ENCODE measurements at places on chromosomes 4 and X. TPM values are rescaled to one million over a fixed set of nuclear protein-coding genes. Genes with fewer than 3 reads are reported as not detected.

DNA sequence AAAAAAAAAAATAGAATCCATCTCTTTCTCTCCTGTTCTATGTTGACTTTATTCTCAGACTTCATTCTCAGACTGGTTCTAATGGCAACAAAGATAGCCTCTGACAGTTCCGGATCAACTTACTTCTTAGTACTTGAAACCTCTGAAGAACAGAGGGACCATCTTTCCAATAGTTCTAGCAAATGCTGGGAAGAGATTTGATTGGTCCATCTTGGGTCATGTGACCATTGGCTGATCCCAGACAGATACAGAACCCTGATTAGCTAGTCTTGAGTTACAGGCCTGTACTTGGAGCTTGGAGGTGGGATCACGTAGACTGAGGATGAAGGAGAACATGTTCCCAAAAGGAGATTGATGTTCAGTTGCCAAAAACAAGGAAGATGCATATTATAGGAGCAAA, 66.9 kb upstream of the STIM2 start:
- DNase-seq = no peak

Gene GEMIN8
- total RNA-seq = 16.5 TPM

DNA sequence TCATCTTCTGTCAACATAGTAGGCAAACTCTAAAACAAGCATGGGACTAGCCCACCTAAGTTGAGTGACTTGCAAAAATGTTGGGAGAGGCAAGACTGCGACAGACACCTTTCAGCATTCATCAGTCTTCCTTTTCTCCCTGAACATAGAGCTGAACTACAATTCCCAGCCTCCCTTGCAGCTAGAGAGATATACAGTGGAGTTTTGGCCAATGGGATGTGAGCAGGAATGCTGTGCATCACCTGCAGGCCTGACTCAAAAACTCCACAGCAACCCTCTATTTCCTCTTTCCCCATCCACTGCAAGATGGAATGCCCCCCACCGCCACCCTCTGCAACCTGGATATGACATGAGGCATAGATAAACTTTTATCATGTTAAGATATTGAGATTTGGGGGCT, 66.5 kb downstream of the PDHA1 start:
- DNase-seq = peak; percentile 48

Gene CNKSR2
- total RNA-seq = 40.9 TPM

Gene SMIM10L2A
- 5.0 TPM for total RNA-seq

DNA sequence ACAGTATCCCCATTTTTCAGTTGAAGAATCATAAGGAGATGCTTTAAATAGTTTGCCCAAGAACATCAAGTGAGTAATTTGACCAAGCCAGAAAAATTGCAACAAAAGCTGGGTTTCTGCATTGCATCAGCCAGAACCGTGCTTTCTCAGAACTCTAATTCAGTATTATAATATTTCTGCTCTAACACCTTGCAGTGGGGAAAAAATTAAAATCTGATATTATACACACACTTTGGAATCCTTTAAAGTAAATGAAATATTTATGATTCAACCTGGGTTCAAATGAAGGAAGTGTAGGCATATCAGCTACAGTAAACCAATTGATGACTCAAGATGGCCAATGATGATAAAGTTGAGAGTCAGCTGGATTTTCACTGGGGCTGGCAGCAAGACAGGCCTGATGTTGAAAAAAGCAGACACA, 387.6 kb upstream of the ZFP42 start:
- DNase-seq = no peak

DNA sequence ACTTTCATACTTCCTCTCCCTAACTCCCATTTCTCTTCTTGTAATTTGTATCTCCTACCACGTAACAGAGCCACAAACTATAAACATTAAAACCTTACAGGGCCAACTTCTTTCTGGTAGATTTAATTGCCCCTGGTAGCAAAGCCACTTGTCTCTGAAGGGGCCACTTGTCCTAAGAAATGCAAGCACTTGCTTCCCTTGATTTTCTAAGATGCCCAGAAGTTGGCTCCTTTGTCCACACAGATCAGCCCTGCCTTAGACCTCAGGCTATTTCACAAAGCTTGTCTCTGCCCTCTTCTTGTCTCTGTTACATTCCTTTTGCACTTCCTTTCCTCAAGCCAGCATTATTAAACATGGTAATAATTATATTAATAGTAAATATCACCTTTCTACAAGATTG, 80.6 kb upstream of the CXXC4 start:
- no peak for DNase-seq

Gene HMX1
- 0.69 TPM for total RNA-seq

Gene IL1RAPL1
- 0.23 TPM for total RNA-seq

GRCh38 chr4:39657465-39657864, 18.8 kb upstream of the SMIM14 start:
- no peak for DNase-seq

Gene ADH1C
- not detected for total RNA-seq

DNA sequence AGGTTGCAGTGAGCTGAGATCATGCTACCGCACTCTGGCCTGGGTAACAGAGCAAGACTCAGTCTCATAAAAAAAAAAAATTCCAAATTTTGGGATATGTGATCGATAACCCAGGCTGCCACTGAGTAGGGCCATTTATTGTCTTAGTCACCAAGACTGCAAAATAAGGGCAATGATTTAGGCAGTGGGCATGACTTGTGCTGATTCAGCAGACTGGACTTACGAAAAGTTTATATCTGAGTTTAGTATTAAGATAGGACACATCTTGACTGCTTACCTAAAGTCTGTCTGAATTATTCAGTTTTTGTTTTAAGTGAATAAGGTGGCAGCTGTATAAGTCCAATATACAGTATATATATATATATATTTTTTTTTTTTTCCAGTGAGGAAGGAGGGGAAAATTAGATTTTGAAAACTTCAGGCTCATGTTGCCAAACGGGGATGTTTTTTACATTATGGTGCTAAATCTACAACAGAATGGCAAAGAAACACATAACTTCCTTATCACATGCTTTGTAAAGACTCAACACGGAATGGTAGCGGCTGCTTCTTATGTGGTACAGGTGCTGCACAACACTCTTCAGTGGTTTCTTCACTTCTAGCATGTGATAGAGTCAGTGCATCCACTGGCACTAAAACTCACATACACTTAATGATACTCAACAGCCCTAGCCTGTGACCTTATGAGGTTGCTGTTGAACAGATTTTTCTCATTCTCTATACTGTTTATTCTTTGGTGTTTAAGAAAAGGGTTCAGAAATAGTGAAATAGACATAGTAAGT, 6.5 kb downstream of the TEX13D start:
- no peak for DNase-seq

Gene HERC5
- total RNA-seq = 23.0 TPM

GRCh38 chr4:56231410-56231809, 155.9 kb downstream of the AASDH start:
- no peak for DNase-seq

Gene MAMLD1
- 0.21 TPM for total RNA-seq

DNA sequence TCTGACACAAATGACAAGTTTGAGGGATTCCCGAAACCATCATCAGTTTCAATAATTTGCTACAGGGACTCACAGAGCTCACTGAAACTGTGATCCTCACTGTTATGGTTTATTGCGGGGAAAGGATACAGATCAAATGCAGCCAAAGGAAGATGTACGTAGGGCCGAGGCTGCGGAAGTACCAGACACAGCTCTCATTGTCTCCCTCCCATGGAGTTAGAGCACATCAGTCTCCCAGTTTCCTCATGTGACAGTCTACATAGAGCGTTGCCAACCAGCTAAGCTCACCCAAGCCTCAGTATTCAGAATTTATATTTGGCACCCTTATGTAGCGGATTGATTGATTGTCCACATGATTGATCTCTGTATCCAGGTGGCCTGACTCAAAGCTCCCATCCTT, 137.8 kb upstream of the TENM3 start:
- no peak for DNase-seq

Gene NAP1L3
- 54.9 TPM for total RNA-seq

Gene P2RY4
- total RNA-seq = not detected

DNA sequence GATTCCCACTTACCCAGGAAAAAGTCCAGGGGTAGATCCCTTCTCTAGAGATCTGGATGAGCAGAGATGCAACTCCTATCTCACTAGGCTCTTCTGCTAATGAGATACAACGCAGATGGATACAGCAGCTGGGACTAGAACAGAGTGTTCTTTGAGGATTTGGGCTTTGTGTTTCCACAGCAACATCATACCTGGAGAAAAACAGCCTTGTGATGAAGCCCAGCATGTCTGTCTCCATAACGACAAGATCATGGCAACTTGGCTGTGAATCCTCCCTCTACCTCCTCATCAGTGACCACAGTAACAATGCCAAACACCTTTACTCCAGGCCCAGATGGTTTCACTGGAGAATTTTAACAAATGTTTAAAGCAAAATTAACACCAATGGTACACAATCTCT, 80.1 kb downstream of the RCHY1 start:
- no peak for DNase-seq

DNA sequence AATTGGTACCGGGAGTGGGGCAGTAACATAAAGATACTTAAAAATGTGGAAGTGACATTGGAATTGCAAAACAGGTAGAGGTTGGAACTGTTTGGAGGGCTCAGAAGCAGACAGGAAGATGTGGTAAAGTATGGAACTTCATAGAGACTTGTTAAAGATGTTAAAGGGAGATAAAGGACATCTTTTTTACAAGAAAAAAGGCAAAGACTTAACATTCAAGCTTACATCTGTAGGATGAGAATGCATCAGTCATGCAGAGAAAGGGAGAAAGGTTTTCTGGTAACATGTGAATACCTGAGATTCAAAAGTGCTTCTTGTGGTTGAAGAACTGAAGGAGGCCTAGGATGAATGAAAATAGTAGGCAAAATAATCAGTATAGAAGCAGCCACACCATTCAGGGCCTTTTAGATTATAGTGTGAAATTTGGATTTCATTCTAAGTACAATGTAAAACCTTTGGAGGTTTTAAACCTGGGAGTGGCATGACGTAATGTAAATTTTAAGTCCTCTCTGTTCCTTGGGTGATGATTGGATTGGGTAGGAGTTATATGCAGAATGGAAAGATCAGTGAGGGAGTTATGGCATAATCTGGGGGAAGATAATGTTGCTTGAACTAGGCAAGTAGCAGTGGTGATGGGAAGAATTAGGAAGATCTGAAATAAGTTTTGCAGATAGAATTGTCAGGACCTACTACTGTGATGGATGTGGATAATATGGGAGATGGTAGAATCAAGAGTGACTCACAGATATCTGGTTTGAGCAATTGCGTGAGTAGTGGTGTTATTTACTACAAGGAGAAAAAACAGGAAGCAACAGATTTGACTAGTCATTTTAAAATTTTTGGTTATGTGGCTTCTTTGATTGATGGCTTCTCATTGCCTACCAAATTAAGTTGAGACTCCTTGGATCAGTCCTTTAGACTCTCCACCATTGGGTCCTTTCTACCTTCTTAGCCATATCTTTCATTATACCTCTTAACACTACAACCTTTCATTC, 138.7 kb downstream of the VSIG4 start:
- no peak for DNase-seq
